ENCODE measurements at places on chromosomes 6 and 20.

- peak; percentile 67 for DNase-seq
These were observed 18.1 kb upstream of the PTPN1 start for GRCh38 chr20:50491926-50492634.

- DNase-seq: no peak
These were observed 88.6 kb downstream of the BFSP1 start for GRCh38 chr20:17442588-17442987.

DNA sequence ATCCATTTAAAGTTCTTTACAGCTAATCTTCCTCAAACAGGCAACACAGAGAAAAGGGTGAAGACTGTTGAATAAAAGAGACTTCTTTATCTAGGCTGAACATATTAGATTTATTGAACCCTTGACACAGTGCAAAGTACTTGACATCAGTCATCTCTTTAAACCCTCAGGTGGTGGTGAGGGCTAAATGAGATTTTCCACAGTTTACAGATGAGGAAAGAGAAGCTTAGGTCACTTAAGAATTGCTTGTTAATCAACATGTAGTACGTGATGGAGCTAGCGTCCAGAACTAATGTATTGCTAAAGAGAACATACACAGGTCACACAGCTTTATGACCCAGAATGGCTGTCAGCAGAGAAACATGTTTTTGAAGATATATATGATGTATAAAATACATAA, 193.4 kb upstream of the LAMP5 start:
- DNase-seq: no peak

DNA sequence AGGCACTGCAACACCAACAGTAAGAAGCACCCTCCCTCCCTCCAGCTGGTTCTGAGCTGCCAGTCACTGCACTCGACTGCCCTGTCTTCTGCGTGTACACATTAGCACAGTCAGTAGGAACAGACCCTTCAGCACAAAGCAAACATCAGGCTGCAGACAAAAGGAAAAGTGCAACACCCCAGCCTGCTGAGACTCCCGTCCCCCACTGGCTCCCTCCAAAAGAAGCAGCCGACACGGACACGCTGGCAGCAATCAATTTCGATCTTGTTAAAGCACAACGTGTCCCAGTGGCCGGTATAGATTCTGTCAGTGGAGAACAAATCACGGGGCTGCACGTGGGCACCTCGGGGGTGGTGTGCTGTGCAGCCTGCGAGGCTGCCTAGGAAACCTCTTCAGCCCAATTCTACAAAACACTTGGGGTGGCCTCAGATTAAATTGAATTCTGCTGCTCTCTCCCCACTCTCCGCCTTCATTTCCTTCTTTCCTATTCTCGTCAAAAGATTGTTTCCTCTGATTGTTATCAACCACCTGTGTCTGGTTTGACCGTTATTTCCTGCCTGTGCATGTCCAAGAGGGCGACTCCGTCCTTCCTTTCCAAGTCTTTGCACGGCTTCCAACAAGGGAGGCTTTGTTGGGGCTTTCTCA, 38.7 kb downstream of the TRAF3IP2 start:
- peak; percentile 27 for DNase-seq

- DNase-seq: peak; percentile 95
These were observed 64.5 kb downstream of the EYA2 start for GRCh38 chr20:46959081-46959692.

GRCh38 chr20:53468587-53468986, 125.1 kb downstream of the ZNF217 start:
- no peak for DNase-seq

- DNase-seq: no peak
These were observed 9.0 kb upstream of the FAM110A start for GRCh38 chr20:824490-824889.

DNA sequence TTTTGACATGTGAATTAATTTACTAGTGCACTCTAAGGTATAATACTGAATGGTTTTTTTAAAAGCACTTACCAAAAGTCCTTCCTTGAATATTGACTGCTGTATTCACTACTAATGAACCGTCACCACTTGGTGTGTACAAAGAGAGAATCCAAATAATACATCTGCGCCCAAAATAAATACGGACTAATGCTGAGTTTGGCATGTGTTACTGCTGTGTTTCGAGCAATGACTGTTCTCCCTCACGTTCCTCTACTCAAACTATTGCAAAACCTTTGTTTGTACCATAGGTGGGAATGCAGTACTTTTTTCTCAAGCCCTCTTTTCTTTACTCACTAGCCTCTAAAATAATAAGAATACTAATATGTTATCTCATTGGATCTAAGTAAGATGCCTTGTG, 305.5 kb downstream of the QKI start:
- peak; percentile 33 for DNase-seq

GRCh38 chr6:157755746-157756411, 67.2 kb upstream of the SNX9 start:
- no peak for DNase-seq

- DNase-seq: no peak
These were observed 188.2 kb upstream of the FOXQ1 start for GRCh38 chr6:1123386-1124375.

- no peak for DNase-seq
These were observed 373.7 kb downstream of the BTBD3 start for GRCh38 chr20:12291386-12291785.

- no peak for DNase-seq
These were observed 114.7 kb downstream of the ANKRD60 start for GRCh38 chr20:58113716-58114115.

All from iris pigment epithelial cell (primary cell).